ENCODE measurements at places on chromosomes 3 and 15.

GRCh38 chr3:190339130-190339529 is 16.9 kb upstream of the CLDN1 start:
- no peak for DNase-seq

DNA sequence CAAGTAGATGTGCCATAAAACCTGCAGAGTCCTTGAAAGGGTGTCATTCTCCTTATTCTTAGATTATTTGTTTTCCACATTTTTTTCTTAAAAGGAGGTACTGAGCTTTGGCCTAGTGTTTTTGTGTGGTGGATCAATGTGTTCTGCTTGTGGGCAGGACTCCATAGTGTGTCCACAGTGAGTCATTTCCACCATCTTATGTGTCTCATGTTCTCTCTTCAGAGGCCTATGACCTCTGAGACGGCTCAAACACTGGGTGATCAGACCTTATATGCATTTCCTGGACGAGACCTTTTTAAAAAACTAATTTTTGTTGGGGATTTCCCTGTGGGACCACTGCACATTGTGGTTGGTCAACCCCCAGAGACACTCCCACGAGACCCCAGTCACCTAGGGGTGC is 93.4 kb downstream of the CHCHD4 start:
- no peak for DNase-seq

DNA sequence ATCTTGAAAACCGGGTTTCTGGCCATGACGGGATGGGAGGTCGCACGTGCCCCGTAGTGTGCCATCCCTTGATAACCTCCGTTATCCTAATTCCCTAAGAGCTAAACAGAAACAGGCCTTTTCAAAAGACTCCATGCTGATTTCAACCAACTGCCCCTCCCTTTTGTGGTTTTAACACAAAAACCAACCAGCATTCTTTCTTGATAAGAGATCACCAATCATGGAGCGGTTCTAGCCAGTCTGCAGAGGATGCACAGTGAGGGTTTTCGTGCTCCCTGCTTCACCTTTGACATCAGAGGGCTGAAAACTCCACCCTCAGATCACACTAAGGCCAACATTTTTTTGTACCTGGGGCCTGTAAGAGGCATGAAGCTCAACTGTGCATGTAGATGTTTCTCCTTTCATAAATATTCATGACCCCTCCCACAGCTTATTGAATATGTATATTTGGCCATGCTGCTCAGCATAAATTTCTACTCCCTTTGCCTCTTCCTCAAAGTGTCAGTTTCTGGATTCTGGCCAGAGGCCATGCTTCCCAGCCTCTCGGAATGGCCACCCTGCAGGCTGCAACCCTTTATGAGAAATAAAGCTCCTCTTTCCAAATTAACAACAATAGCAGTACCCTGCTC is 41.3 kb downstream of the FAM3D start:
- DNase-seq = no peak

DNA sequence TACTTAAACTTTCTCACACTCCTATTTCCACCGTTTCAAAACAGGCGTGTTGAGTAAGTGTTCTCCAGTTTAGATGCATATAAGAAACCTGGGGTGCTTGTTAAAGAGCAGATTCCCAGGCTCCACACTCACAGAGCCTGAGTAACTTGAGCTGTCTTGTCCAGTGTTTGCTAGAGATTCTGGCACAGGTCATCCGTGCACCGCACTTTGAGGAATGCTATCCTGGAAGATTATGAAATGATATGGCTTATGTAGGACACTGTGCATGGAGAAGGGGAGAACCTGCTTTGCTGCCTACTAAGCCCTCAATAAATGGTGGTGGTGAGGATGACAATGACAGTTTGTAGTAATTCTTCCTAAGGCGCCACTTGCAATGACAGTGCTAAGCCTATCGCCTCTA is 273.7 kb downstream of the PDZRN3 start:
- DNase-seq = no peak

DNA sequence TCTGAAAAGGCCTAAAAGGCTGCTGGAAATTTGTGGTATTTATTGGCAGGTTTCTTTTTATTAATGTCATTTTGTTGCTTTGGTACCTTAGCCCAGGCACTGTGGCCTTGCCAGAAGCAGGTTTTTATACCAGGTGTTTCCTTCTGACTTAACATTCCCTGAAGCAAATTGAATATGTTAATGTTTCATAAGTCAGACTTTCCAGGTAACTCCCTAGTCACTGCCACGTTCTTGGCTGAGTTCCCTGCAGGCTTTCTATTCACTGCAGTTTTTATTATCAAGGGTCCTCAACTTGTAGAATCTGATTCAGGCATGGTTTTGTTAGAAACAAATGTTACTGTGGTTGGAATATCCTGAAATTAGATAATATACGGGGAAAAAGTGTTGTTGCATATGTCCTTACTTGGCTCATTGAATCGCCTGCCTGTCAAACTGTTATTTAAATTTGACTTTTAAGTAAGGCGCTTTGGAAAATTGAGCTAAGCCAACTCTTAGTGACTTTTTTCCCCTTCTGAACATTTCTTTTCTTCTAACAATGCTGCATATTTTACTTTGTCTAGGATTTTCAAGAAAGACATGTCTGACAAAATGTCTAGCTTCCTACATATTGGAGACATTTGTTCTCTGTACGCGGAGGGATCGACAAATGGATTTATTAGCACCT is 22.9 kb downstream of the ITPR1 start:
- no peak for DNase-seq

DNA sequence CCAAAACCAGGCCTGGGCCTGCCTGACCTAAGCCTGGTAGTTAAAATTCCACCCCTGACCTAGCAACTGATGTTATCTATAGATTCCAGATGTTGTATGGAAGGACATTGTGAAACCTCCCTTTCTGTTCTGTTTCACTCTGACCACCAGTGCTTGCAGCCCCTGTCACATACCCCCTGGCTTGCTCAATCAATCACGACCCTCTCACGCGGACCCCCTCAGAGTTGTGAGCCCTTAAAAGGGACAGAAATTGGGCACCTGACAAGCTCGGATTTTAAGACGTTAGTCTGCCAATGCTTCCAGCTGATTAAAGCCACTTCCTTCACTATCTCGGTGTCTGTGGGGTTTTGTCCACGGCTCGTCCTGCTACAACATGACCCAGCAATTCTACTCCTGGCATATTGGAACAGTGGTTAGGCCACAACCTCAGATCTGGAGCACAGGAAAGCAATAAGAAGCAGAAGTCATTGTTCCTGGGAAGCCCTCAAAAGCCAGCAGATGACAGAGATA is 36.7 kb upstream of the LHFPL4 start:
- no peak for DNase-seq

DNA sequence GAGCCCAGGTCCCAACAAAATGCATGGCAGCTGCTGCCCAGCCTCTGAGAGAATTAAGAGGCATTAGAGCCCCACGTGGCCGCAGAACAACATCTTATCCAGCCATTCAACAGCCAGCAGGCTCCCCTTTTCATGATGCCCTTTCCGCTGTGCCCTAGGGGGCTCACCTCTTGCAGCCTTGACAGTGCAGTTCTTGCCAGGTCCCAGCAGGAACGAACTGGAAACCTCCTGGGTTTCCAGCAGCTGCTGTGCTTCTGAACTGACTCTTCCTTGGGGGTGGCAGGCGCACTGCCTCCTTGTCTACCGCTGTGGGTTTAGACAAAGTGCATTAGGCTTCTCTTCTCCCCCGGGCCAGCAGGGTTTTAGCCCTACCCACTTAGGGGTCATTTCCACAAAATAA is 85.2 kb downstream of the FAM174B start:
- DNase-seq = no peak

DNA sequence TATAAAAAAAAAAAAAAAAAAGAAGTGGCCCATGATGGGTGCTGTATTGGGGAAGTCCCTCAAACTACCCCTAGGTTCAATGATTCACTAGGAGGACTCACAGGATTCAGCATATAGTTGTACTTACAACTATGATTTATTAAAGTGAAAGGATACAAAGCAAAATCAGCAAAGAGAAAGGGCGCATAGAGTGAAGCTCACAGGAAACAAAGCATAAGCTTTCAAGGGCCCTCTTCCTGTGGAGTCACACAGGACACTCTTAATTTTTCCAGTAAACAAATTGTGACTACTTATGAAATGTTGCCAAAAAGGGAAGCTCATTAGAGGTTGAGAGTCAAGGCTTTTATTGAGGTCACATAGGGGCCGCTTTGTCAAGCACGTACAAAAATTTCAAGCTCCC is 153.7 kb upstream of the GAP43 start:
- no peak for DNase-seq

GRCh38 chr3:13451301-13451673 is 28.8 kb upstream of the HDAC11 start:
- no peak for DNase-seq

GRCh38 chr15:36671017-36671416 is 91.6 kb downstream of the CDIN1 start:
- no peak for DNase-seq

- DNase-seq = no peak
Measured at GRCh38 chr3:178487752-178488151, 48.5 kb upstream of the KCNMB2 start.

DNA sequence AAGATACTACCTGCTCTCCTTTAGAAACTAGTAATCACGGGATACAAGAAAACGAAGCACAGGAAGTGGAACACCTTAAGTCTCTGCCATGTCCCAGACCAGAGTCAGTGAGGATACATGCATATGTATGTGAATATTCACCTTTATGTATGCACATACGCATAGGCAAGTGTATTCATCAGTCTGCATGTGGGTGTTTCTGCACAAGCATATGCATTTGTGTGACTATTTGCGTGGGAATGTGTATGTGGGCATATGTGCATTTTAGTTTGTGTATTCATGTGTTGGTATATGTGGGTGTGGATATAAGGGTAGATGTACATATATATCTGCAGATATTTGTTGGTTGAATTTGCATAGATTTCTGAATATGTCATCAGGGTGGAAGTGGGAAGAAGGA is 889.7 kb downstream of the AGBL1 start:
- no peak for DNase-seq

DNA sequence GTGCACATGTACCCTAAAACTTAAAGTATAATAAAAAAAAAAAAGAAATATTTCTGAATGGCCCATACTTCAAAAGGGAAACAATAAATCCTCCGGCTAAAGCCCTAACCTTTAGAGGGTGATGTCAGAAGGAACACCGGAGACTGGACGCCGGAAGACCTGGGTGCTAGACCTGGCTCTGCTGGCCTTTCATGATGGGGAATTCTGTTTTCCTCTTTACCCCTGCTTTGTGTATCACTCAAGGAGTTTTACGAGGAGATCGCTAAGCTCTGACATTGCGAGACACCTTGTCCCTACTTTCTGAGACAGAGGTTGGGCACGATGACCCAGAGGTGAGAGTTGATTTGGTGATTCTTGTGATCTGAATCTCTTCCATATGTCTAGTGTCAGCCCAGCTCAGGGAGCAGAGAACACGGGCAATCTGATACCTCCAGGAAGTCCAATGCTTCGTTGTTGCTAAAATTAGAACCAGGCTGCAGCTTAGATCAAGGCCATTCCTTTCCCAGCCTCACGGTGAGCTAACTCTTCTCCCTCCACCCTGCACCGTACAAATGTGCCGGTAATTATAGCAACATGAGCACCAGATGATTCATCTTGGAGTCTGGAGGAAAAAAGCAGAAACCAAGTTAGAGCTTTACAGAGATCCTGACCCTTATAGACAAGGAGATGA is 42.0 kb upstream of the CFAP161 start:
- no peak for DNase-seq

- no peak for DNase-seq
Measured at GRCh38 chr3:126714921-126715320, 10.9 kb downstream of the CHCHD6 start.

DNA sequence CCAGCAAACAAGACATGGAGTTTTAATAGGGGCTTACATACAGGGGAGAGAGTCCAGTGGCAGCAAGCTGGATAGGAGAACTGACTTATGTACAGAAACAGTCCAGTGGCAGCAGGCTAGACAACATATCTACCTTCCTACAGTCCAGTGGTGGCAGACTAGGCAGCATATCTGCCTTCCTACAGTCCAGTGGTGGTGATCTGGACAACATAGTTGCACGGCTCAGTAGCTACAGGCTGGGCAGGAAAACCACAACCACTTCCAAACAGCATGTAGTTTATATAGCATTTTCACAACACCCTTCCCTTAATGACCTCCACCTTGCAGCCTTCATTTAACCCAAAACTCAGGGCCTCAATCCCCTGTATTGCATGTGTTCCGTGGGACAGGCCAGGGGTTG is 181.3 kb upstream of the EIF1B start:
- no peak for DNase-seq

DNA sequence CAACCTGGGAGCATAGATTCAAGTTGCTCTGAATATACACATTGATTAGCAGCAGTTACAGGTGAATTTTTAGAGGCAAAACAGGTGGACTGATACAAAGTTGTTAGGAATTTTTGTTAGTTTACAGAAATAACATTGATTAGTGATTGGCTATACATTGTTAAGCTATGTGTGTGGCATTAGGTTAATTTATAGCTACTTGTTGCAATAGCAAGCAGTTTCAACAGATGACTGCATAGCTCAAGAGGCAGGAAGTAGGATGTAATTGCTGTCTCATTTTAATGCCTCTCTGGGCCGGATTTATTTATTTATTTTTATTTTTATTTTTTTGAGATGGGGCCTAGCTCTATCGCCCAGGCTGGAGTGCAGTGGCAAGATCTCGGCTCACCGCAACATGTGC is 99.7 kb downstream of the TCF12 start:
- no peak for DNase-seq

DNA sequence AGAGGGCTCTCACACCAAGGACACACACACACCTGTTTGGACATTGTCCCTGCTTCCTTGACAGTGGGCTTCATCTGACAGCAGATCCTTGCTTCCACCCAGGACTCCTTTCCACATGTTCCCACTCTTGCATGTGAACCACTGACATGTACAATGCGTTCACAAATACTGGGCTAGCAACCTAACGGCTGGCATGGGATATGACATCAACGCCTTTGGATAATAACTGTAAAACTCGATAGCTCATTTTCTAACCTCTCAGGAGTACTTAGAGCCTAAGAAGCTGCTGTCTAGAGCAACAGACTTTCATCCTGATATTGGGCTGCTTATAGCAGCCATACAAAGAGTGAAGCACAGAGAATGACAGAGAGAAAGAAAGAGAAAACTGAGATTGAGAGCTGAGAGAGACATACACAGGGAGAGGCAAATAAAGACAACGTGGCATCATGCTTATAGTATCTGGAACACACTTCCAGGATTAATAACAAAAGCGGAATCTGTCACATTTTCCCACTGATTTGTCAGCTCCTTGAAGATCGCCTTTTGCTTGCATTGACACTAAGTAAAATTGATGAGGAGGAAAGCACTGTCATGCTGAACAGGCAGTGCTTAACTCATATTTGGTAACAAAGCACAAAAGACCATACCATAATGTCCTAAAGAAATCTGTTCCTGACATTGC is 1.7 kb downstream of the GUCA1C start:
- no peak for DNase-seq

GRCh38 chr15:78880242-78880533 is 7.5 kb downstream of the MORF4L1 start:
- DNase-seq = no peak

GRCh38 chr15:93150910-93151881 is 62.2 kb upstream of the RGMA start:
- no peak for DNase-seq

GRCh38 chr3:153348457-153349107 is 186.6 kb downstream of the RAP2B start:
- no peak for DNase-seq

GRCh38 chr3:62824965-62825592 is 50.1 kb downstream of the CADPS start:
- no peak for DNase-seq
